ENCODE measurements at places on chromosomes 4 and X. TPM values are rescaled to one million over a fixed set of nuclear protein-coding genes. Genes with fewer than 3 reads are reported as not detected.

GRCh38 chr4:1830234-1830633 lies 25.7 kb downstream of the LETM1 start:
- DNase-seq, result no peak
- no peak overlapping the region for H3K27ac ChIP-seq
- no peaks in the 10 kb centered on the region for H3K4me1 ChIP-seq
- no peaks in the 10 kb centered on the region for H3K27me3 ChIP-seq

The MAGEB1 gene
- total RNA-seq, result not detected

The FGF2 gene
- not detected for total RNA-seq

The ARHGEF38 gene
- not detected for total RNA-seq

GRCh38 chrX:630612-631496 lies at the start of gene SHOX:
Gene SHOX, plus strand, starts transcription at chrX:630791. Its CDS starts 107 bp downstream, at chrX:630898.
- DNase-seq, result no peak
- H3K27me3 ChIP-seq, result no peaks in the 10 kb centered on the region
- no peaks in the 10 kb centered on the region for H3K4me1 ChIP-seq

The CACNA1F gene
- 1.2 TPM for total RNA-seq

The FAM47E gene
- total RNA-seq, result 0.24 TPM
